ENCODE measurements at places on chromosomes 2 and 18.

- DNase-seq = no peak
Observed at GRCh38 chr2:111654829-111655228, 229.2 kb downstream of the ANAPC1 start.

DNA sequence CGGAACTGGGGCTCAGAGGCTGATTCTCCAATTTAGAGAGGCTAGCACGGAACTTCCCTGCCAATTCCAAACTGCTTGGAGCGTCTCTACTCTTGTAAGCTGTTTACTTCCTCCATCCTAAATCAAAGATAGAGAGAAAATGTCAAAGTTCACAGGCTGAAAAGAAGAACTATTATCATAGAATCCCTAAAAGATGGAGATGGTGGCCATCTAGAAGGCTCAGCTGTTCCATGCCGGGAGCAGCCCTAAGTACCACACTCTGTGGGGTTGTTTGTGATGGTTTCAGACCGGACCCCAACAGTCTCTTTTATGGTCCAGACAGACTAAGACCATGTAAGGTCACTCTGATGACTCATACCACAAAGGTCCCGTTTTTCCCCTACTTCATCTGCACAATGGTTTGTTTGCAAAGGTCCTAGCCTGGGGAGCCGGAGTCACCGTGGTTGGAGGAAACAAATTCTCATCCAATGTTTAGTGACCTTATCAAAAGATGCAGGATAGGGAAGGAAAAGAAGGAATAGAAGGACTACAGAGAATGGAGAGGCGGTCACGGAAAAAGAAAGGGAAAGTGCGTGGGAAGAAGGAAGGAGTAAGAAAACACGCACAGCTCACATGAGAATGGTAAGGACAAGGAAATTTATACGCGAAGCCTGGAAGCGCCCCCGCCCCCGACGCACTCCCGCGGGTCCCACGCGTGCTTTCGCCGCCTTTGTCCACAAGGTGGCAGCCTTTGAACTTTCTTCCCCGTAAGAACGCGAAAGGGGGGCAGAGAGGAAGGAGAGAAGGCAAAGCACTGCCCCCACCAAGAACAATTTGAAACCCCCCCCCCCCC is 453 bp upstream of the ANTXR1 start:
- no peak for DNase-seq

DNA sequence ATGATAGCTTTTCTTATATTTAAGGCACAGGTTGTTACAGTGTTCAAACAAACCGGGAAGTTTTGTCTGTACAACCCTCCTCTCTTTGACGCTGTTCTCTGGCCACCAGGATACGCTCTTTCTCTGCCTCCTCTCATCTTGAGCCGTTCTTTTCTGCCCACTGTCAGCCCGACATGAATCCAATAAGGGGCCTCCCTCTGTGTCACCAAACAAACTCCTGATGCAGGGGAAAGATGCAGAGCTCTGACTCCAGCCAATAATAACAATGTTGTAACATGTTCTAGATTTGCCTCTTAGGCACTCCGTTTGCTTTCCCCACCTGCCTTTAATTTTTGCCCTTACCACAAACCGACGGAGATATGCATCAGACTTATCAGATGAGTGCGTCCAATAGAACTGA is 449.3 kb downstream of the SLC4A3 start:
- peak; percentile 38 for DNase-seq

DNA sequence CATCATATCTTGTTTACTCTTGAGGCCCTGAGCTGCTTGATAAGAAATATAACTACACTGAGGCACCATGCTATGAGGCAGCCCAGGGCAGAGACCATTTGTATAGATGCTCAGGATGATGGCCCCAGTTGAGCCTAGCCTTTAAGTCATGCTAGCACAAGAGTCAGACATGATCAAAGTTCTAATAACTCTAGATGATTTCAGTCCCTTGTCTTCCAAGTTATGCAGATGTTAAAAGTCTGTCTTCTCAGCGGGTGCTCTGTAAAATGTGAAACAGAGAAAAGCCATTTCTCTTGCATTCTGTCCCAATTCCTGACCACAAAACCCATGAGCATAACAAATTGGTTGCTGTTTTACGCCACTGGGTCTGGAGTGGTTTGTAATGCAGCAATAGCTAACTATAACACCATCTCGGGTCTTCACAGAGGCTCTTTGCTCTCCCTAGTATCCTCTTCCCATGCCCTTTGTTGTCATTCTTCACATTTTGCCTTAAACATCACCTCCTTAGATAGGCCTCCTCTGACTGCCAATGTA is 49.6 kb downstream of the NXPH2 start:
- DNase-seq = no peak

DNA sequence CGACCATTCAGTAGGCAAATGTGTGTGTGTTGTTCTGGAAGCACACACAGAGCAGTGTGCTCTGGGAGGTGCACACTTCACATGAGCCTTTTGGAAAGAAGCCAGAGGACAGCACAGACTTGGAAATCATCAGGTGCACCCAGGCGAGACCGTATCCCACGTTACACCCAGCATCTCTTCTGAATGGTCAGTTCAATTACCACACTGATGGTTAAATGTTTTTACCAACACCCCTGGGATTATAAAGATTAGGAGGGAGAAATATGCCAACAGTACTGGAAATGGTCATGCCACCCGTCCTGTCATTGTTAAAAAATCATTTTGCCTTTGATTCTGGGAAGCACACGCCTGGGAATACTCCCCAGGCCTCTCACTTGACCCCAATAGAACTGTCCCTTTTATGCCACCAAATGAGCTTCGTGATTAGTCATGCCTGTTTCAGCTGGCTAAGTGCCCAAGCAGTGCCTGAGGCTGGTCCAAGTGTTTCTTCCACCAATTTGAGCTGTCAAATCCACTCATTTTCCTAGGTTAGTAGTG is 183.7 kb downstream of the NRP2 start:
- no peak for DNase-seq

GRCh38 chr2:112162956-112163355 is 24.8 kb downstream of the FBLN7 start:
- no peak for DNase-seq

DNA sequence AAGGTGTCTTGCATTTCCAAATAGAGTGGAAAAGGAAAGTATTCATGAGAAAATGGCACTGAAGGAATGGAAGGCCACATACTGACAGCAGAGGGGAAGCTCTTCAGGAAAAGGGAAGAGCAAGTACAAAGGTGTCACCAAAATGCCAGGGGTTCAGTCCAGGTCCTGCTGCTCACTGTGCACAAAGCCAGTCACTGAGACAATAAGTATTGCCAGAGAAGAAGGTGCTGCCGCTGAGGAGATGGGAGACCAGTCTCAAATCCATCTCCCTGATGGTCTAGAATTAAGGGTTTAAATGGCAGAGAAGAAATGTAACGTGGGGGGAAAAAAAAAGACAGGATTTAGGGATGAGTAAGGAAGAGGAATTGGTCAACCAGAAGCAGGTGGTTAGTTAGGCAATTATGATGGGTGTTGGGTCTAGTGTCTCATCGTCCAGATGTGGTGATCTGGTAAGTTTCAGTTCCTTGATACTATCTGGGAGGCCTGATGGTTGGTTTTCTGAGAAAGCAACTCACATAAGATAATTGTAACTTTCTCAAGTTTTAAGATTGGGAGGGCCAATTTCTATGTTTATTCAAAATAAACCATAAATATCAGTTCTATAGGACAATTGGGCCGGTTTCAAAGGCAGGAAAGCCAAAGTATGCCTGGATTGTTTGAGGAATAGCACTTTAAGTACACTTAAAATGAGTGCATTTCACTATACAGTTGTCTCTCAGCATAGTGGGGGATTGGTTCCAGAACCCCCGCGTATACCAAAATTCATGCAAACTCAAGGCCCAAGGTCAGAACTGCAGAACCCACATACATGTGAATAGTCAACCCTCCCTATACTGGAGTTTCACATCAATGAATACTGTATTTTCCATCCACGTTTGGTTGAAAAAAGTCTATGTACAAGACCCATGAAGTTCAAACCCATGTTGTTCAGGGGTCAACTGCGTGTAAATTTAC is 109.1 kb upstream of the DNAJC10 start:
- DNase-seq = no peak

- no peak for DNase-seq
Observed at GRCh38 chr18:10320791-10321190, 133.6 kb upstream of the APCDD1 start.

- DNase-seq = no peak
Observed at GRCh38 chr2:27752551-27753237, 18.8 kb upstream of the MRPL33 start.

GRCh38 chr2:158060835-158061435 is 40.7 kb upstream of the UPP2 start:
- DNase-seq = peak; percentile 38

- DNase-seq = peak; percentile 43
Observed at GRCh38 chr2:130834091-130834930, 2.4 kb upstream of the ARHGEF4 start.

GRCh38 chr2:147236601-147237000 is 608.2 kb upstream of the ACVR2A start:
- no peak for DNase-seq

DNA sequence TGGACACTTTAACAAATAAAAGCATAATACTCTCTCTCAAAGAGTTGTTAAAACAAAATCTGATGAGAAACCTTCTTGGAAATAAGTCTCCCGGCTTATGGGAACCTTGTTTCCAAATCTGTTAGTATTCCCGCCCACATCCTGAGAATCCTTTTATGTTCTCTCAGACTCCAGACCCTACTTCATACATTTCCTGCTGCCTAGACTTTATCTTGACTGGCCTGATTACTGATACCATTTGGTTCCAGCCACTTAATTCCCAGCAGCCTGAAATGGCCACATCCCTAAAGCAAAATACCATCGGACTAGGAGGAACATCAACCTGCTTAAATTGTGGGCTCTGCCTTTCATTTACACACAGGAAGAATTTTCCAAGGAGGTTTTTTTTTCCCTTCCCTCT is 79.1 kb upstream of the CYP1B1 start:
- DNase-seq = no peak

DNA sequence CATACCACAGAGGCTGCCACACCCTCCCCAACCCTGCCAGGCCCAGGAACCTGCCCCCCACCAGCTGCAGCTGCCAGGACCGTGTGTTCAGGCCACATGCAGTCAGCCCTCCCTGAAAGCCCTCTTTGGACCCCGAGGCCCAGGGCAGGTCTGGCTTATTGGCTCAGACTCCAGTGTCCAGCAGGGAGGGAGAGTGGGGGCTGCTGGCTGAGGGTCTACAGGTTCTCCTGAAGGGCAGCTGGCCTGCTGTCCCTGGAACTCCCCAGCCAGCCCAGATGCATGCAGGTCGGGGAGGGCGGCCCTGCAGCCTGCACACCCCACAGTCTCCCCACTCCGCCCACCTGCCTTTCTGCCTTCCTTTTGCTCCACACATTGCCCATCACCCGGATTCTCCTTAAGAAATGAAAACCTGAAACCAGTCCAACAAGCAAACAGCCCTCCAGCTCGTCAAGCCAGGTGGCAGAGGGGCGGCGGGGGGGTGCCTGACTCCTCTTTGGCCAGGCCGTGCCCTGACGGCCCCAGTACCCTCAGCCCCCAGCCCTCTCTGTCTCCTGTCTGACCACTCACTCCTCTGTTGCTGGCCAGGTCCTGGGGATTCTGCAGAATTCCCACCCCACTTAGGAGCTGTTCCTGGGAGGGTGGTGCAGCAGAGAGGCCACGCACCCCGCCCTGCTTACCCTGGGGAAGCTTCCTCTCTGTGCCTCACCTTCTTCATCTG is 18.0 kb downstream of the GPR35 start:
- DNase-seq = no peak

DNA sequence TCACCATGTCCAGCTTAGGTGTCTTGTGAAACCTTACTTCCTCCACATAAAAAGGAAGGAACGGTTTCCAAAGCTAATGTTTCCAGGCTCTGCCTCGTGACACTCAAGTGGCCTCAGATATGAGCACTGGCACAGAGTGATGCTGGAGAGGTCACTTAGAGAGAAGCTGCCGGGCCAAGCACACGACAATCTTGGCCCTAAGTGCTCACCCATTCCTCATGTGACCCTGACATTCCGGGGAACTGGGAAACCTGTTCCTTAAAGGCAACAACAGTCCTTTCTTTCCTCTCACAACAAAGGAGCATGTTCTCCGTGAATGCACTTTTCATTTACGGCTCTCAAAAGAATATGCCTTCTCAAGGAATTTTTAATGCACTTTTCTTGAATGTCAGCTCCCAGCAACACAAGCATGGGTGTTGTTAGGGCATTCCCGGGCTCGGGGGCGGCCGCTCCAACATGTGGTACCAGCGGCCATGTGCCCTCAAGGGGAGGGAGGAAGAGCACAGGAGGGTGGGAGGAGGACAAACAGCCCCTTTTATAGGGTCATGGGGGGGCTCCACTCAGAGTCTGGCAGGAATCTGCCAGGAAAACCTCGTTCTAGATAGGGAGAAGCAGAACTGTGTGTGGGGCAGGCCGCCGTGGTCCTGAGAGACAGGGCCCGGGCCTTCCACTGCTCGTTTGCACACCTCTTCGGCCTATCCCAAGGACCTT is 118.6 kb downstream of the MBP start:
- DNase-seq = no peak

- DNase-seq = no peak
Observed at GRCh38 chr2:132255714-132256113, 94.0 kb upstream of the ANKRD30BL start.

GRCh38 chr2:55560855-55561254 is 41.3 kb downstream of the CFAP36 start:
- no peak for DNase-seq

GRCh38 chr2:151577116-151577515 is 157.2 kb downstream of the NEB start:
- no peak for DNase-seq

- no peak for DNase-seq
Observed at GRCh38 chr2:106336737-106337136, 131.5 kb downstream of the RGPD3 start.

GRCh38 chr2:68653034-68653433 is 9.7 kb downstream of the PROKR1 start:
- no peak for DNase-seq

DNA sequence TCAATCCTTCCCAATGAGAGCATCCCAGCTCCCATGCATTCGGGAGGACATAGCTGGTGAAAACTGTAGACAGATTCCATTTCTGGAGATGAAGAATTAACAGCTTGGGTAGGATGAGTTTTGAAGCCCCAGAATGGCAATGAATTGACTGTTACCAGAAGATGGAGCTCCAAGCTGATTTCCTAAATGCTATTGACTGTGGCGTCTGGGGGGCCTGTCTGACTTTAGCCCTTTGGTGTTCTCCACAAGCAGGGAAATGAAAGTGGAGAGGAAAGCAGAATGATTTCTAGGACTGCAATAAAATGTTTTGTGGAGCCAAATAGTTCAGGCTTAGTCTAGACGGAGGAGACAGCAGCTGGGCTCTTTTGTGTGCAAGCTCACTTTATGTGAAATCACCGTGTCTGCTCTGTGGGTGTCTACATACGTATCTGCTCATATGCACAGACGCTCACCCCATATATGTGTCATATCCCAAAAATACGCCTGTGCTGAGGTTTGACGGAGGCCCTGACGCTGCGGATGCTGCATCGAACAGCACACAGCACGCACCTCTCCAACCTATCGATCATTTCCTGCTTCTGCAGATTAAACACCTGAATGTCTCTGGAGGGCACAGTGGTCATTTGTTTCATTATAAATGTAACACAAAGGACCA is 166.4 kb upstream of the PXDN start:
- no peak for DNase-seq

DNA sequence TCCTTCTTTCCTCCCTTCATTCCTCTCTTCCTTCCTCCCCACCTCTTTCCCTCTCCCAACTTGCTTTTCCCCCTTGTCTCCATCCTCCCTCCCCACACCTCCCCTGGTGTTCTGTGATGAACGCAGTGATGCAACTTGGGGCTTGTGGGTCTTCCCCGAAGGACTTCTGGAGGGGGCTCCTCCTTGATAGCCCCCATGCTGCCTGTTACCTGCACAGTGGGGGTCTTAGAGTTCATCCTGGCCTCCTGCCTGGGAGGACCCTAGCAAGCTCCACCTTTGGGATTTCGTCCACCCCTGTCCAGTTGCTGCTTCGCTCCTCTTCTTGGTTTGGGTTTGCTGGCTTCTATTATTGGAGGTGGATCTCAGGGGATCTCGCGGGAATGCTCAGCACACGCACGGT is 43.7 kb upstream of the AFF3 start:
- DNase-seq = no peak

Measured in foreskin keratinocyte (primary cell).